NCI-H1436 treated with DMSO at 0.1 percent for 48 hours (cell line): ENCODE measurements at places on chromosomes 2 and 18.

GRCh38 chr2:203022751-203023150 is 8.1 kb downstream of the NBEAL1 start:
- no peak for DNase-seq

DNA sequence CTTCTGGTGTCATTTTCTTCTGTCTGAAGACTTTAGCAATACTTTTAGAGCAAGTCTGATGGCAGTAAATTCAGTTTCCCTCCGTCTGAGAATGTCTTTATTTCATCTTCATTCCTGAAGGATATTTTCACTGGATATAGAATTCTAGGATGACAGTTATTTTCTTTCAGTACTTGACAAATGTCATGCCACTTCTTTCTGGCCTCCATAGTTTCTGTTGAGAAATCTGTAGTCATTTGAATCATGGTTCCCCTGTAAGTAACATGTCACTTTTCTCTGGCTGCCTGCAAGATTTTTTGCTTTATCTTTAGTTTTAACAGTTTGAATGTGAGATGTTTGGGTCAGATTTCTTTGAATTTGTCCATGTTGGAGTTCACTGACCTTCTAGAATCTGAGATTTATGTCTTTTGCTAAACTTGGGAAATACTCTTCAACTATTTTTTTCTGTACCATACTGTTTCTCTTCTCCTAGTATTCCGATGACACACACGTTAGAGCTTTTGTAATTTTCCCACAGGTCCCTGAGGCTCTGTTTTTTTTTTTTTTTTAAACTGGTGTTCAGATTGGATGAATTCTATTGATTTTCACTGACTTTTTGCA is 30.2 kb downstream of the RMND5A start:
- no peak for DNase-seq

DNA sequence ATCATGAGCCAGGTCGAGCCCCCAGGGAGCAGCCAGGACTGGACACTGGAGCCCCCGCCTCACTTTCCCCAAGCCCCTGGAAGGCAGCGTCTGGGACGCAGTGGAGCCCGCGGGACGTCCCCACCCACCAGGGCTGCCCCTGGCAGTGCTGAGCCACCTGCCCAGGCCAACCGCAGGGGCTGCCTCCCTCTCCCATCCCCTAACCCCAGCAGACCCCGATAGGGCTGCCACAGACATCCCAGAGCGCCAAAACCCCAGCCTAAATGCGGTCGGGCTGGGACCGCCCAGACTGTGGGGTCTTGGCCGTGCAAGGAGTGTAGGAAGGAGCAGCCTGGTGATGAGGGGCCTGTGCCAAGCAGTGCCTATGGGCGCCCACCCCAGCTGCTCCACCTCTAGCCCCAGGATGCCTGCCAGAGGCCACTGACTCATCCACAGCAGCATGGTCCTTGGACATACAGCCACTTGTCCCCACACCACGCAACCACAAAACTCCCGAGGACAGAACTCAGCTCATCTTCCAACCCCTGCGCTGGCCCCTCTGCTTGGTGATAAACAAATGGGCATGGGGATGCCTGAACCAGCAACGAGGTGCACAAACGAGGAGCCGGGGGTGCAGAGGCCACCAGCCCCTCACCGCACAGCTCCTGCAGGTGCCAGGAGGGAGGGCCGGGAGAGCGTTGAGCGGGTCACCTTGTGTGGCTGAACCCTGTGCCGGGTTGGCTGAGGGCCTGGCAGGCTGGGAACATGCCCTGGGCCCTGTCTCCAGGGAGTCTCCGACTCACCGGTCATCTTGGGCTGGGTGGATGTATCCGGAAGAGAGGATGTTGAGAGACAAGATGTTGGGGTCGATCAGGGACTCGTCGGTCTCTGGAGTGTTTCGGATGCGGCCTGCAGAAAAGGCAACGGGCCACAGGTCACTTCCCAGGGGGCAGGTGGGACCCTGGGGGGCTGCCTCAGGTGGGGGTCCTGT is 44.9 kb downstream of the AQP12A start:
- DNase-seq = no peak

DNA sequence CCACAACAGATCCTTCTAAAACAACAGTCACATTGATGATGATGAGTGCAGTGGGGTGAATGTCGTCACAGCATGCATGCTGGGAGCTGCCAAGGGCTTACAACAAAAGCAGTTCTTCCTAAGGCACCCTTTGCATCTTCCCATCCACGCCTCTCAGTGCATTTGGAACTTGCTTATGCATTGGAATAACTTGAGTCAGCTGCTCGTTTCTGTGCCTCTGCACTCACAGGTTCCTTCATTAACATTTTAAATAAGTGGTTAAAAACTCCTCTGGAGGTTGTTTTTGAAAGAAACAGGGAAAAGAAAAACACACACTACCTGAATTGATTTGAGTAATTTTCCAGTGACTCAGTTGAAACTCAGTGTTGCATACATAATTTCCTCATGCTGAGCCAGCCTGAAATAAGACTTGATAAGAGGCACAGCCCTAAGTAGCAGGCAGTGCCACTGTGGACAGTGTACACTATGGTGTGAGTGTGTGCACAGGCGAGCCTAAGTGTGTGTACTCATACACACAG is 46.8 kb upstream of the TRIM43B start:
- no peak for DNase-seq

DNA sequence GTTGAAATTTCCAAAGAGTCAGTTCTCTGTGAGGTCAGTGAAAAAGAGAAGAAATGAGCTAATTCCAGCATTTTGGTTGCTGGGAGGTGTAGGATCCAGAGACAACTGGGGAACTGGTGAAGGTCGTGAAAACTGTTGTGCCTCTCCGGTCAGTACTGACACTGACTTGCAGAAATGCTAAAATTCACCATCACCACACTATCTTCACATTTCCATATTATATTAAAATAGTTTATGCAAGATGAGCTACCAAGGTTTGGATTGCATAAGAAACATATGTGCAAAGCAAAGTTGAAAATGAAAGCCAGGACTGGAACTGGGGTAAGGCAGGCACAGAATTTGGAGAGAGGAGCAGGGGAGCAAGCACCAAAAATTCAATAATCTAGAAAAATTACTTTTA is 21.8 kb downstream of the RIT2 start:
- DNase-seq = no peak

DNA sequence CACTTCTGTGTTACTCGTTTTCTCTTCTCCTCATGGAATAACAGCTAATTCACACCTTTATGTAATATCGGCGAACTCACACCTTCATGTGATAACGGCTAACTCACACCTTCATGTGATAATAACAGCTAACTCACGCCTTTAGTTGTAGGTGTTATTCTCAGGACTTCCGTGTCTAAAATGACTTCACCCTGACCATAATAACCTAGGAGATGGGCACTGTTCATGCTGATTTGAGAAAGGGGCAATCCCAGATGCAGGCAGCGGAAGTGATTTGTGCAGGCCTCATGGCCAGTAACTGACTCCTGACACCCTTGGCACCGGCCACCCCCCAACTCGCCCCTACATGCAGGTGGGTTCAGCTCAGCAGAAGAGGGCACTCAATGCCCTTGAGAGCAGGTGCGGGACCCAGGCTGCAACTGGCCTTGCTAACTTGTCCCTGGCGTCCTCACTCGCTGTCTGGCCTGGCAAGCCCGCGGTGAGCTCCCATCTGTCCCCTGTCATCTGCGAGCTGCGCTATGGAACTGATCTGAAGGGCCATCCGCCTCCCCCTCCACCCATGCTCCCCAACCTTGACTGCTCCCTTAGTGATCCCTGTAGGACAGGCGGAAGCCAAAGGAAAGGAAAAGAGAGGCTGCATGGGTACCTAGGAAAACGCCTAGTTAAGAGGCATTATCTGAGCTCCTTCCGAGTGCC is 42.6 kb upstream of the MTCL1 start:
- DNase-seq = no peak

DNA sequence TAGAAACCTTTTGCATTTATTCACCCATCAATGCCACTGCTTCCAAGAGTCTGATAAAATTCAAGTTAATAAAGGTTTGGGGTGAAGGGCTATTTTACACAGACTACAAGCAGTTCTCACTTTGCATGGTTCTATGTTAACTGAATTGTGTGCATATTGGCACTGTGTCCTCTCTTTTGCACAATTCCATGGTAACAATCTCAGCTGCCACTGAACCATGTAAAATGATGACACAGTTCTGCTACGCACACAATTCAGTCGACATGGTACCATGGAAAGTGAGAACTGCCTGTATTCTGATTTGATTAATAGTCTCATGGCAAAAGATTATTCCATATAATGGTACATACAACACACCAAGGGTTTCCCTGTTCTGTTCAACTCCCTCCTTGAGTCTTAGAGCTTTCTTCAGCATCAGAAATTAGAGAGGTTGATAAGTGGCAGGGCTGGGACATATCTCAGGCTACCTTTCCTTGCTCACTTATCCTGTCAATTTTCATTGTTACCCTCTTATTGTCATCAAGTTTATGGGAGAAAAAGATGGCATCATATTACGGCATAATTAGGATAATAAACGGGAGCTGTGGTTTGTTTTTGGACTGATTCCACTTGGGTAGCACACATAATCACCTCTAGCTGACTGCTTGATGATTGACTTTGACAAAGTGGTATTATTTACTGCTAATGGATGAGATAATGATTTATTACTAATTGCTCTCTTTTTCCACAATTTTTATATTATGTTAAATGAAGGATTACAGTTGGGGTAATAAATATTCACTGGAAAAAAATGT is 139.3 kb upstream of the CREB1 start:
- peak; percentile 70 for DNase-seq

GRCh38 chr18:27249933-27250332 is 64.8 kb upstream of the CHST9 start:
- no peak for DNase-seq

- DNase-seq = no peak
These were observed 55.1 kb upstream of the MAPRE3 start for GRCh38 chr2:26915316-26915715.

- DNase-seq = no peak
These were observed 1602.7 kb upstream of the SLC39A10 start for GRCh38 chr2:194054313-194054712.

DNA sequence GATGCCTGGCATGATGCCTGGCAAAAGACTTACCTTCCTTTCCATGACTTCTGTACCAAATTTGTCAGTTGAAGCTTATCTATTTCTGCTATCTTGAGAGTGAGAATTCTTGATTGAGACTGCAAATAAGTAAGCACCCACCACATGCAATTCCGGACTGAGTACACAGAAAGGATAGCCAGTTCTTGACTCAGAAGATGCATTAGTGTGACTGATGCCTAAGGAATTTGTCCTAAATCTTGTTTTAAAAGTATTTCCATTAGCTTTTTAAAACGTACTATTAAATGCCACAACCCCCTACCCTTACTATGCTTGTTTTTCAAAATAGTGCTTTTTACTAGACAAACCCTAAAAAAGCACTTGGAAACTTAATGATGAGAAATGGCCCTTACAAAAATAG is 545 bp downstream of the MPP4 start:
- no peak for DNase-seq

DNA sequence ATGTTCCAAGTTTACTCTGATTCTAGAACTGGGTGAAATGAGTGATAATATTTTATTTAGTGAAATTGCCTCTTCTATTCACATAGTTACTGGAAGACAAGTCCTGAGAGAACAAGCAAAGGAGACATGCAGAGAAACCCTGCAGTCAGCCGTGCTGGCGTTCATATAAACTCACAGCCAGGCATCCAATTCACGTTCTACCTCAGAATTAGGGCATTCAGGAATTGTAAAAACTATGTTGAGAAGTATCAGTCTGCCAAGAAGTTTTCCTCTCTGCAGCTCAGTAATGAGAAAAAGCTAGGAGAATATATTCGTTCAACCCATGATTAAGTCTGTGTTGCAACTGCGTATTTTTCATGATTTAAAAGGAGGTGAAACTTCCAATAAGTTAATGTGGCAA is 156.2 kb upstream of the DSEL start:
- no peak for DNase-seq

GRCh38 chr2:24162494-24162893 is 12.4 kb upstream of the FAM228A start:
- DNase-seq = no peak

DNA sequence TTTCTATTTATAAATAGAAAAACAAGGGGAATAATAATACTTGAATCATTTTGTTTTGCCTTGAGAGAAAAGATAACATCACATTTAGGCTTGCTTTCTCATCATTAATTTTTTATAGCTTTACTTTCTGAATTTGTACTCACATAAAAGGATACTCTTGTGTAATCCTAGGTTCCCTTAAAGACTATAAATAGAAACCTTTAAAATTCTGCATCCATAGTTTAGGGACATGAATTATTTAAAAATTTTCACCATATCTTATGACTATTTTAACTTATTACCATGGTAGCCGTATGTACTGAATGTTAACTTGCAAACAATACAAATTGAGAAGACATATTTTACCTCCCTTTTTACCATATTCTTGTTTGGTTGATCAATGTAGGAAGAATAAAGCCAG is 143.5 kb upstream of the CWC22 start:
- DNase-seq = no peak

DNA sequence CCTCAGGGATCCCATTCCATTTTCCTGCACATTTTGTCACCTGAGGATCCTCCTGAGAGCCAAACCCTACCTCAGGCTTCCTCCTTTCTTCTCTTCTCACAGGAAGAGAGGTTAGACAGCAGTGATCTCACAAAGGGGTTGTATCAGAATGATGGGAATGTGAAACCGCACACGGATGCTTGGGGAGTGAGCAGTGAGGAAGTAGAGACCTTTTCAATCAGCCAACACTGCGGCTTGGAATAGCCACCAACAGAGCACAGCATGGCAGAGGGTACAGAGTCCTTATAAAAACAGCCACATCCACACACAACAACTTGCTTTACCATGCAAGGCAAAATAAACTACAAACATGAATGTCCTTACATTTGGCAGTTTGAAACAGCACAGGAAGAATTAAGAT is 8.7 kb downstream of the TMEM182 start:
- no peak for DNase-seq

- no peak for DNase-seq
These were observed 465.3 kb upstream of the NRP2 start for GRCh38 chr2:205217004-205217403.

GRCh38 chr2:64863097-64863820 is 125.9 kb upstream of the SLC1A4 start:
- no peak for DNase-seq

- no peak for DNase-seq
These were observed 109.5 kb downstream of the EIPR1 start for GRCh38 chr2:3267869-3268704.

DNA sequence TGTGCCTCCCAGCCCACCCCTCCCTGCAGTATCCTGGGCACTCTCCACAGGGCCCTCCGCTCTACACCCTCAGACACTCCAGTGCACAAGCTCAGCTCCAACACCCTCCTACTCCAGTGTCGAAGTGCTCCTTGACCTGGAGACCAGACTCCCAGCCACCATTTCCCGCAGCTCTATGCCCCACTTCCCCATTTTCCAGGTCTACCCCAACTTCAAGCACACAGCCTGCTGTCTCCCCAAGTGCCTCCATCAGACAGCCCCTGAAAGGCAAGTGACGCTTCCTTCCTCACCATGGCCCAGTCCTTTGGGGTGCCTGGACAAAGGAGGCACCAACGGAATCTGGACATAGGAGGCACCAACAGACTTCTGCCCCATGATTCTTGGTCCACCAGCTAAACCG is 7.2 kb downstream of the PASK start:
- no peak for DNase-seq

DNA sequence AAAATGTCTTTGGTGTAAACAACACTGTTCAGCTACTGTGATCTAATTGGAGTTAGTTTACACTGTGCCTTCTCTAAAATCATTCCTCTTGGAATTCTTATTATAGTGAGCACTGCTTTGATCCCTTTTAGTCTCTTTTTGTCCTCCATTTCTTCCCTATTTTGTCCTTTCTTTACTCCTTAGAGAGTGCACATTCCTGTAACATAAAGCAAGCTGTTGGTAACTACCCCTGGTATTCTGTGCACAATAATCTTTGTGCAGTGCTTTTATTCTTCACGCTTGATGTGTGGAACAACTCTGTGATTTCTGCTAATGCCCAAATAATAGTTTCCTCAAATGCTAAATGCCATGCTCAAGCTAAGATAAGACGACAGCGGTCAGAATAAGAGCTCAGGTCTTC is 401.5 kb downstream of the DPP10 start:
- no peak for DNase-seq
